Neural progenitor cell (in vitro differentiated cells): ENCODE measurements at places on chromosomes 3 and 15. TPM values are rescaled to one million over a fixed set of nuclear protein-coding genes. Genes with fewer than 3 reads are reported as not detected.

DNA sequence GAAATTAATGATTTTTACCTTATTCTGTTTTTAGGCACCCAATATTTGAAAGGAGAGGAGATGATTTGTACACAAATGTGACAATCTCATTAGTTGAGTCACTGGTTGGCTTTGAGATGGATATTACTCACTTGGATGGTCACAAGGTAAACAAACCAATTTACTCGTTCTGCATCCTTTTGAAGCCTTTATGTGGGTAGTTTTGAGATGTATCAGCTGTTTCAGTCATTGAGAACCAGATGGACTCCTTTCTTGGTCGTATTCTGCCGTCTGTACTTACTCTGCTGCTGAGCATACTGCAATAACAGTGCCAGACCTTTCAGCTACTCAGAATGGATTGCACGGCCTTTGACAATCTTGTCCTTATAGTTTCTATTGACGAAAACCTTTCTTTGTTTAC, 13.3 kb downstream of the DNAJB11 start:
- DNase-seq = no peak

GRCh38 chr3:112973325-112974177, 1.4 kb downstream of the CD200R1 start:
- no peak for DNase-seq

DNA sequence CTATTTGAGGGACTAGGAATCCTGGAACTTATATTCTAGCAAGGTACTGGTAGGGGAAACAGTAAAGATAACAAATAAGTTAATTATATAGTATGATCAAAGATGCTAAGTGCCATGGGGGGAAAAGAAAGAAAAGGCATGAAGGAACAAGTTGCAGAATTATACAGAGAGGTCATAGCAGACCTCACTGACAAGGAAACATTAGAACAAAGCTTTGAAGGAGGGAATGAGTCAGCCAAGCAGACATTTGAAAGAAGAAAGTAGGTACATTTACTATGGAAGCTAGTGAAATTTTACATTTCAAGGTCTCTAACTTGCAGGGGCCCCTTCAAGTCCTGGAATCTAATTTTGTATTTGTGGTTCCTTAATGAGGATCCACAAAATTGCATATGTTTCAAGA, 57.2 kb upstream of the TIPARP start:
- DNase-seq = no peak

Gene LRTM1
- total RNA-seq = not detected in 2 replicates

Gene MUC13
- not detected in 2 replicates for total RNA-seq

Gene MKRN2OS
- total RNA-seq = not detected in 2 replicates
